CD8-positive, alpha-beta memory T cell (primary cell): ENCODE measurements at places on chromosomes 16 and 17. TPM values are rescaled to one million over a fixed set of nuclear protein-coding genes. Genes with fewer than 3 reads are reported as not detected.

CLDN6 gene
- total RNA-seq: not detected

MKS1 gene
- 26.2 TPM for total RNA-seq

HOXB9 gene
- 2.6 TPM for total RNA-seq

RBL2 gene
- 86.4 TPM for total RNA-seq

SDR42E1 gene
- total RNA-seq: 11.9 TPM

DNAH17 gene
- total RNA-seq: not detected

MMP28 gene
- total RNA-seq: not detected

RAB26 gene
- 0.20 TPM for total RNA-seq

DNA sequence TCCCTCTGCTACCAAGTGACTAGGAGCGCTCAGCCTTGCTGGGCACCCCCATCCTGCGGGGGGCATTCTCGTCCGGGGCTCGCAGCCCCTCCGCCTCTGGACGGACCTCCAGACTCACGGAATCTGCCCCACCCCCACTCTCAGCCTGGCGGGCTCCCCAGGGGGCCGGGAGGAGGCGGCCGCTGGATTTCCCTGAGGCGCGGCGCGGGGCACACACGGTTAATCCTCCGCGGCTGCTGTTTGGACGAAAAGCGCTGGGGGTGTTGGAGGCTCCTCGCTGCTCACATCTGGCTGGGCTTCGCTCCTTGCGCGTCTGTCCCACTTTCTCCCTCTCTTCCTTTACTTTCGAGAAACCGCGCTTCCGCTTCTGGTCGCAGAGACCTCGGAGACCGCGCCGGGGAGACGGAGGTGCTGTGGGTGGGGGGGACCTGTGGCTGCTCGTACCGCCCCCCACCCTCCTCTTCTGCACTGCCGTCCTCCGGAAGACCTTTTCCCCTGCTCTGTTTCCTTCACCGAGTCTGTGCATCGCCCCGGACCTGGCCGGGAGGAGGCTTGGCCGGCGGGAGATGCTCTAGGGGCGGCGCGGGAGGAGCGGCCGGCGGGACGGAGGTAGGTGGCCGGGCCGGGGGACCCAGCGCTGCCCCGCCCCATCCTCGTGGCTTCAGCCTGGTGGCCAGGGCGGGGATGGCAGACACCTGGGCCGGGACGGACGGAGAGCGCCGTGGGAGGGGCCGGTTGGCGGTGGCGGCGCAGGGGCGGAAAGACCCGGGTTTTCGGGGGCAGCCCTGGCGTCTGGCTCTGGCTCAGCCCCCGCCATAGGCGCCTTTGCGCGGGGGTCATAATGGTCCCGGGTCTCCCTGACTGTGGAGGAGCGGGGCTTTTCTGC, at the start of gene C1QTNF1:
Gene C1QTNF1 (plus strand): TSS at position 284 of the 886 bp plus-strand sequence. CDS start 19,800 bp downstream, outside the sequence.
- DNase-seq: peak; percentile 37

GRCh38 chr17:74733365-74734122, 3.5 kb upstream of the RAB37 start:
- no peak for DNase-seq

DNA sequence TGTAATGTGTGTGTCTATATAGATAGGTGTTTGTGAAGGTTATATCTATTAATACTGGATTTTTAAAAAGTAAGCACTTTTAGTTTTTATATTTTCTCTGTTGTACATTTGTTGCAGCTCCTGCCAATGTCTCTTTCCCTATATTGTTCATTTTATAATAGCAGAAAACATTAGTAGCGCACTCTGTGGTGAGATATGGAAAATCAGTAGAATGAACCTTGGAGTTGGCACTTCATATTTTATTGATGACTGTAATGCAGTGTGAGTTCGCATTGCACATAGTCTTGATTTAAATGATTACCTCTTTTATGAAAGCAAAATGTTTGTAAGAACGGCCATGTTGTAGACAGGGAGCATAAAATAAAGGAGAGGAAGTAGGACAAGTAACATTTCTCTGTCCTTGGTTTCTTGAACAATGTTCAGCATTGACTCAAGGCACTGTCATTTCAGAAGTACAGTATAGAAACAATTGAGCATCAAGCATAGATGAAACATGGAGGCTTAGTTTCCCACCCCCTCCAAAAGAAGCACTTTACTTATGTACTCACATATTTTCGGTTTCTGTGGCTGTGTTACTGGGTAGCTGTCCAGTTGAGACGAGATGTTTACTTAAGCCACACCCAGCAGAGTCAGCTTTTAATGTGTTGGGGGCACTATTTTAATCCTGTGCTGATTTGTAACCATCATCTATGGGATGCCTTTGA, 74.0 kb downstream of the TANC2 start:
- DNase-seq: no peak

GRCh38 chr16:72371307-72372086, 199.5 kb upstream of the PMFBP1 start:
- no peak for DNase-seq

- no peak for DNase-seq
Observed at GRCh38 chr16:20026361-20027072, 47.2 kb downstream of the GPR139 start.

- DNase-seq: no peak
Observed at GRCh38 chr16:68086336-68086841, 1.2 kb downstream of the NFATC3 start.

GRCh38 chr16:85512808-85513115, 100.4 kb upstream of the GSE1 start:
- DNase-seq: no peak

GRCh38 chr16:7602291-7602950, 269.8 kb downstream of the RBFOX1 start:
- DNase-seq: no peak

- DNase-seq: no peak
Observed at GRCh38 chr16:1343428-1344242, 8.0 kb downstream of the TSR3 start.

DNA sequence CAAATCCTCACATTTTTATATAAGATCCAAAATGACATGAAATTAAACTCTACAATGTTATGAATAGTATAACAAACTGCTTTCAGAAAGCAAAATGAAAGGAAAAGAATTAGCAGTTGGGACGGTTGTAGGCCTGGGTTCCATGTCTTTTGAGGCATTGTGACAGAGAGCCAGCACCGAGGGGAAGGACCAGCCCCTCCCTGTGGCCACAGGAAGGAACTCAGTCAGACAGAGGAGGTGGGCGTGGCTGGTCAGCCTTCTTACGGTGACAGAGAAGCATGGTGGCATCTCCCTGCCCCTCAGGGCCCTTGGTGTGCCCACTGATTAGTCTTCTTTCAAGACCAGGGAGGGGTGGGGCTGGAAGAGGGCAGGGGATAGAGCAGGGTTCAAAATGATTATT, 5.7 kb downstream of the ZNF319 start:
- DNase-seq: peak; percentile 45

- DNase-seq: no peak
Observed at GRCh38 chr16:79537584-79537983, 63.0 kb downstream of the MAF start.

DNA sequence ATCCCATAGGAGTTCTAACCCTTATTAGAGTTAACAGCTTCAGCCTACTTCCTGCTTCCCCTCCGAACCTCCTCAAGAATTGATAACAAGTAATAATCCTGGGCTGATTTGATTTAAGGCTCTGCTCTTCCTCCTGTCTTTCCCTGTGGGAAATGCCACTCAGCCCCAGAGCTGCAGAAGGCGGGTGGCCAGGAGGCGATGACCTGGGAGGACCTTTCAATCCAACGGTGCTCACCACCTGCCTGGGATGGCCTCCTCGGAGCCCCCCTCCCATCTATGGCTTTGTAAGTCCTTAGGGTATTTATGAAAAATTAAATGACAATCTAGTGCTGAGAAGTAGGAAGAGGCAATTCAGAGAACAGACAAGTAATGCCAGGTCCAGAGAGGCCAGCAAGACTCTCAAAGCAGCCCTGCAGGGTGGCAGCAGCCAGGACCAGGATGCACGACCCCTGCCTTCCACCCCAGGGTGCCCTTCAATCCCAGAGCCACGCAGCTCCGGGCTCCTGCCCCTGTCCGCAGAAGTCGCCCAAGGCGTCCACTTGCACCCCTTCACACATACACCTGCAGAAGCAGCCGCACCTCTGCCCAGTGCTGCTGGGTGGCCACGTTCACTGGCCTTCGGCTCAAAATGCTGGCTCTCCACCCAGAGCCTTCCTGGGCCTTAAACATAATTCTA, 34.3 kb downstream of the ABR start:
- DNase-seq: no peak

GRCh38 chr17:6475411-6475810, 31.2 kb downstream of the PIMREG start:
- DNase-seq: no peak

GRCh38 chr17:15086776-15087295, 178.3 kb downstream of the PMP22 start:
- DNase-seq: no peak

- no peak for DNase-seq
Observed at GRCh38 chr17:80319262-80319998, 58.8 kb downstream of the RNF213 start.

DNA sequence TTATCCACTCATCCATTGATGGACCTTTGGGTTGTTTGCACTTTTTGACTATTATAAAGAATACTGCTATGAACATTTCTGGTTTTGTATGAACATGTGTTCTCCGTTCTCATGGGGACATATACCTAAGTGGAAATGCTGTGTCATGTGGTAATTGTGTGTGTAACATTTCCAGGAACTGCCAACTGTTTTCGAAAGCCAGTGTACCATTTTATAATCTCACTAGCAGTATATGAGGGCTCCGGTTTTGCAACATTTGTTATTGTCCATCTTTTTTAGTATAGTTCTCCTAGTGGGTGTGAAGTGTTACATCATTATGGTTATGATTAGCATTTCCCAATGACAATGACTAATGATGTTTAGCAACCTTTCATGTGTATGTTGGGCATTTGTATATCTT, 5.1 kb upstream of the TRIM25 start:
- DNase-seq: no peak
